ENCODE measurements at places on chromosomes 6 and 20.

GRCh38 chr6:7787137-7787608 is 61.3 kb downstream of the BMP6 start:
- no peak for DNase-seq

GRCh38 chr6:68649669-68650068 is 14.6 kb downstream of the ADGRB3 start:
- no peak for DNase-seq

GRCh38 chr6:36267731-36268477 is 2.0 kb upstream of the PNPLA1 start:
- DNase-seq = no peak

- DNase-seq = no peak
Observed at GRCh38 chr6:169802790-169803189, 51.4 kb downstream of the ERMARD start.

DNA sequence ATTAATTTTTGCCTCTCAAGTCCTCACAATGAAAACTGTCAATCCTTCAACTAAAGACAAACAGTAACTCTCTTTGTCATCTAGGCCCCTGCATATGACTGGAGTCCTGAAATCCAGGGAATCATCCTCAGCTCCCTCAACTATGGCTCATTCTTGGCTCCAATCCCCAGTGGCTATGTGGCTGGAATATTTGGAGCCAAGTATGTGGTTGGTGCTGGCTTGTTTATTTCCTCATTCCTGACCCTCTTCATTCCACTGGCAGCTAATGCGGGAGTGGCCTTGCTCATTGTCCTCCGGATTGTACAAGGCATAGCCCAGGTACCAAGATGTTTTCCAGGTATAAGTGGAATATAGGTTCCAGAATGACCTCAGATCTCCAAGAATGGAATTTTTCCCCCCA is 15.4 kb downstream of the SLC17A4 start:
- DNase-seq = peak; percentile 16

DNA sequence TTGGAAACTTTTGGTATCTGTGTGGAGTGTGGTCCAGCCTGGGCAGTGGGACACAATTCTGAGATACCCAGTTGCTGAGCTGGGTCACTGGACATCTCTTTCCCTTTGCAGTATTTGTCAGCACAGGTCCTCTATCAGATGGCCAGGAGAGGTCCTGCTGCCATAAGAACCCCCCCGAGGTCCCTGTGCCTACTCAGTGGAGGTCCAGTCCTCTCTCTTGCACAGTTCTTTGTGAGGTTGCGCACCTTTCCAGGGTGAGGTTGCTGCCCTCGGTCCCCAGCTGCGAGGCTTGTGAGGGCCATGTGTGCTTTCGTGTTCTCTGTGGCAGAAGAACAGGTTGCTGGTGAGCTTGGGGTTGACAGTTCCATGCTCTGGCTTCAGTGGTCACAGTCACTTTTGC is 320.6 kb downstream of the QKI start:
- DNase-seq = no peak

- peak; percentile 40 for DNase-seq
Observed at GRCh38 chr20:35618263-35619131, 2.9 kb downstream of the SPAG4 start.

- DNase-seq = peak; percentile 79
Observed at GRCh38 chr6:85449388-85449817, 480 bp upstream of the NT5E start.

DNA sequence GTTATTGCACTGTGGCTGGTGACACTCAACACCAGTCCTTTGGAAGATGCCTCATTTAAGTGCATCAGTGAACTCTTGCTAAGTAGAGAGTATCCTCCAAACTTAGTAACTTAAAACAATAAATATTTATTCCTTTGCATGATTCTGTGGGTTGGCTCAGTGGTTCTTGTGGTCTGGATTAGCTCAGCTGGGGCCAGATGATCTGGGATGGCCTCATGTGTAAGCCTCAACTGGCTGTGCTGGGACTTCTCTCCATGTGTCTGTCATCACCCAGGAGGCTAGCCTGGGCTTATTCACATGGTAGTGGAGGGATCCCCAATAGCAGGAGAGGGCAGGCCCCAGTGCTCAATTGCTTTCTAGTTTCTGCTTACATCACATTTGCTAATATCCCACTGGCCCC is 8.3 kb downstream of the LRRN4 start:
- no peak for DNase-seq

DNA sequence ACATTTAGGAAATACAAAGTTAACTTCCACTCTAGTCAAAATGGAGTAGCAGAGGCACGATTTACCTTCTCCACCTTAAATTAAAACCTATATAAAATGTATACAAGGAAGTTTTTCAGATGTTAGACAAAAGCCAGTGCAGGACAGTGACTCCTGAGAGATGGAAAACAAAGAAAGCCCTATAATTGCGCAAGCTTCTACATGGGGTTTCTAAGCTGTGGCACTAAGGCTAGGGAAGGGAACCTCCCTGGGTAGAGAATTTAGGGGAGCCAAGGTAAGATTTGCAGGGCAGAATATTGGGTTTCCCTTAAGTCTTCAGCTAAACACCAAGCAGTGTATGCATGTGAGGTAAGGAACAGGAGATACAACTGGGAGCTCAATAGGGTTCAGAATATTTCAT is 18.5 kb upstream of the ZC3H12D start:
- DNase-seq = no peak

GRCh38 chr20:57958050-57958420 is 248.2 kb upstream of the PMEPA1 start:
- no peak for DNase-seq

- DNase-seq = peak; percentile 44
Observed at GRCh38 chr6:116352515-116353471, 18.0 kb upstream of the DSE start.

GRCh38 chr20:1920252-1920651 is 25.0 kb downstream of the SIRPA start:
- peak; percentile 96 for DNase-seq

- DNase-seq = no peak
Observed at GRCh38 chr6:109301418-109301817, 80.8 kb downstream of the CD164 start.

DNA sequence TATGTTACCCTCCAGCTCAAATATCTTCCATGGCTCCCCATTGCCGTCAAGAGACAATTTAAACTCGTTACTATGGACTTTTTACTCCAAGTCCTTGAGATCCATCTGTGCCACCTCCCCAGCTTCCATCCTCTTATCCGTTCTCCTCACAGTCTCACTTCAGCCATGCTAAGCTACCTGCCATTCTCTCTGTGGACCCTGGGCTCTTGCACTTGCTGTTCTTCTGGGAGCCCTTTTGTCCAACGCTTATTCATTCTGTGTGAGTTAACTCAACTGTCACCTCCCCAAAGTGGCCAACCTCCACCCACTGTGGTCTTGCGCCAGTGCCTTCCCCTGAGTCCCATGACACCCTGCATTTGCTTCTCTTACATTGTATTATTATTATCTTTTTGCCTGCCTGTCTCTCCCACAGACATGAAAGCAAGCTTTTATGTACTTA is 132.4 kb downstream of the BCAS1 start:
- no peak for DNase-seq

DNA sequence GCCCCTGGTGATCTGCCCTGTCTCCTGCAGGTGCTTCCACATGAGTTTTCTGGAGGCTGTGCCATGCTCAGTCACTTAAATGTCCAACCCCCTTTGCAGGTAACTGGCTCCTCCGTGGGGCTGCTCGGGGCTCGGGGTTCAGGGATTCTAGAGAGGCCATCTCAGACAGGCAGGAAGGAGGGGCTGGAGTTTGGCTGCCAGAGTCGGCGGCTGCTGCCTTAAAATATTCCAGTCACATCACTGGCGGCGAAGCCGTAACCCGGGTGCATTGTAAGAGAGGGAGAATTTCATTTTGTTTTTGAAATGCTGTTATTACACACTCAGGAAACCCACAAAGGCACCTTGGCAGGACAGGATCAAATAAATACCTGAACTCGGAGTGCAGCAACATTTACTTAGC is 212.9 kb upstream of the PMEPA1 start:
- DNase-seq = no peak

DNA sequence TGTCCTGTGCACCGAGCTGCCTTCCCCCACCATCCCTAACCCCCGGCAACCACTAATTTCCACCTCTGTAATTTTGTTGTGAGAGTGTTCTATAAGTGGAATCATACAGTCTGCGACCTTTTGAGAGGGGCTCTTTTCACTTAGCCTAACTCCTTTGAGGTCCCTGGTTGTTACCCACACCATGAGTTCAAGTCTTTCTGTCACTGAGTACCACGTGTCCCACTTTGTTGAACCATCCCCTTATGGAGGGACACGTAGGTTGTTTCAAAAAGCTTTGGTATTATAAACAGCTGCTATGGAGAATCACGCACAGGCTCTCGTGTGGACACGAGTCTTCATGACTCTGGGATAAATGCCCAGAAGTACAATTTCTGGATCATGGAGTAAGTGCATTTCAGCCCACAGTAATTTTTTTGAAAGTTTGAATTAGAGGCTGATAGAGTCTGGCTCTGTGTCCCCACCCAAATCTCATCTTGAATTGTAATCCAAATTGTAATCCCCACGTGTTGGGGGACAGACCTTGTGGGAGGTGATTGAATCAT is 9.5 kb downstream of the FAM209B start:
- no peak for DNase-seq

DNA sequence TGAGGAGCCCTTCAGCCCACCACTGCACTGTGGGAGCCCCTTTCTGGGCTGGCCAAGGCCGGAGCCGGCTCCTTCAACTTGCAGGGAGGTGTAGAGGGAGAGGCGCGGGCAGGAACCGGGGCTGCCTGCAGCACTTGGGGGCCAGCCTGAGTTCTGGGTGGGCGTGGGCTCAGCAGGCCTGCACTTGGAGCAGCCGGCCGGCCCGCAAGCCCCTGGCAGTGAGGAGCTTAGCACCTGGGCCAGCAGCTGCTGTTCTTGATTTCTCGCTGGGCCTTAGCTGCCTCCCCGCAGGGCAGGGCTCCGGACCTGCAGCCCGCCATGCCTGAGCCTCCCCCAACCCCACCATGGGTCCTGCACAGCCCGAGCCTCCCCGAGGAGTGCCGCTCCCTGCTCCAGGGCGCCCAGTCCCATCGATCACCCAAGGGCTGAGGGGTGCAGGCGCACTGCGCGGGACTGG is 101.7 kb upstream of the ADGRB3 start:
- no peak for DNase-seq

DNA sequence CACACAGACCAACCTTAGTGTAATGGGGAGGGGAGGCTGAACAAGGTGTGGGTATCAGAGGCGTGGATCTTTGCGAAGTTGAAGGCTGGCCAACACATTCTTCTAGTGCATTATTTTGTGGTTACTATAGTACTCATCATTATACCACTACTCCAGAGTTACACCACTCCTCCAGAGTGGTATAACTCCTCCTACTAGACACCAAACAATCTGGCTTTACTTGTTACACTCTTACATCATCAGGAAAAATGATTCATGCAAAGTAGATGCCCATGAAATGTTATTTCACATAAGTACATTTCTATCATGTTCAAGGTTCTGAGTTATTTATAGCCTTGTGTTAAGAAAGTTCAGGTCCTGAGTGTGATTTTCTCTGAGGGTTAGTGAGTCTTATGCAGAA is 443.1 kb upstream of the OPRM1 start:
- no peak for DNase-seq

GRCh38 chr6:1758076-1758679 is 148.5 kb downstream of the FOXC1 start:
- DNase-seq = no peak

- DNase-seq = no peak
Observed at GRCh38 chr6:137725949-137726348, 141.1 kb upstream of the TNFAIP3 start.

- DNase-seq = no peak
Observed at GRCh38 chr6:119760046-119760445, 410.5 kb upstream of the MAN1A1 start.

DNA sequence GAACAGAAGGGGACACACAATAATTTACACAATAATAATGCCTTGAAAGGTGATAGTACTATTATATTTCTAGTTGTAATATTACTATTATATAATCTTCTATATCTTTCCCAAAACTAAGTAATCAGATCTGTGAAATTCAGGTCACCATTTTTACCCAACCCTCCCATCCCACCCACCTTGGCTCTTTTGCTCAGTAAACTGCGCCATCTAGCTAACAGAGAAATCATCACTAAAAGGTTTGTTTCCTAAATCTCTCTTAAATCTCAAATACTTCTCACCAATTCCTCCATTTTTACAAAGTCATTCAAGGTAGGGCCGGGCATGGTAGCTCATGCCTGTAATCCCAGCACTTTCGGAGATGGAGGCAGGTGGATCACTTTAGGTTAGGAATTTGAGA is 83.4 kb downstream of the CDK19 start:
- DNase-seq = no peak

GRCh38 chr6:64504503-64504902 is 868.9 kb downstream of the PHF3 start:
- no peak for DNase-seq

DNA sequence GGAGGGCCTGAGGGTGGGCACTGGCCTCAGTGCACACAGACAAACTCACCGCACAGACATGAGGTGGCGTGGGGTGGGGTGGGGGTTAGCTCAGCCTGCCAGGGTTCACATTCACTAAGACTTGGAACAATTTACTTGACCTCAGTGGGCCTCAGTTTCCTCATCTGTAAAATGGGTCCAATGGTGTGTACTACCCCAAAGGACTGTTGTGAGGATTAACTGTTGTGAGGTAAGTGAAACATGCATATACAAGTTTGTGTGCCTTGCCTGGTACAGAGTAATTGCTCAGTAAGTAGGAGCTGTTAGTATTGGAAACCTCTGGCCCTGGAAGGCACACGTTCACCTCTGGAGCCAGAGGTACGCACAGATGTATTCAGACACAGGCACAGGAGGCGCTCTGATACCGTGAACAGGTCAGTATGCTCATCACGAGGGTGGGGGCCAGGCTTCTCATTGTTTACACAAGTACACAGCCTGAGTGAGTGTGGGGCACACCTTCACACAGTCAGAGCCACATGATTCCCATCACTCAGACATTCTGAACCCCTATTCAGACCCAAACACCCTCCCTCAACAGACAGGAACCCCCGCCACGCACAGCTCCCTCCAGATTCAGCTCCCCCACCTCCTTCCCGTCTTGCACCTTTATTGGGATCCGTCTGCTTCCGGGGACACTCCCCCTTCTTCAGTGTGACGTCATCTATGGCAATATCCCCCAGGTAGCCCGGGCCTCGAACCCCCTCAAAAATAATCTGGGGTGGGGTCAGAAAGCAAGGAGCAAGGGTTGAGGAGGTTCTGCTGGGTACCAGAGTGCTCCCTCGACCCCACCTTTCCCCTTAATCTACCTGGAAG is 59.9 kb downstream of the MDGA1 start:
- DNase-seq = no peak

DNA sequence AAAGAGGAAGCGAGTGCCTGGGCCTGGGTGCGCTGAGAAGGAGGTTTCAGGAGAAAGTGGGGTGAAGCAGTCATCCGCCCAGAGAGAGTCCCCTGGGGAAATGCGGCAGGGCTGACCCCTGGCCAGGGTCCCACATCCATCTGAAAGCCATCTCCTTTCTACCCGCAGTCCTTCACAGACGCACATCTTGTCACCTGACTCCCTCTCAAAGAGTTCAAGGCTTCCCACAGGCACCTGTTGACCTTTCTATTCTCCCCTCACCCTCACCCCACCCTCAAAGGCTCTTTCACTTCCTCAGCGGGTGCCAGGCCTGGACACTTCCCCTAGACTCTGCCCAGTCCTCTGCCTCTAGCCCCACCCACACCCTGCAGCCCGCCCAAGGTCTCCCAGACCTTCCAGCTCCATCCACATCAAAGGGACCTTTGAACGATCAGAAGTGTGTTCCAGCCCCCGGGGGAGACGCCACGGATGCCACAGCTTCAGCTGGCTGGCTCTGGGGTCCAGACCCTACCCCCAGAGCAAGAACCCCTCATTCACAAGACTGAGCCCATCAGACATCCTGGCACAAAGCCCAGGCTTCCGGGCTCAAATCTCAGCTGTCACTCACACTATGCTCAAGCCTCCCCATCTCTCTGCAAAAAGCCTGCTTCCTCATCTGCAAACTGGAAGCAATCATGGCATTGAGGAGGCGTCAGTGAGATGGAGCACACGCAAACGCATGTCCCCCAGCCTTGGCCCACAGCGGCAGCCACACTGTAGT is 2.1 kb downstream of the CTSZ start:
- DNase-seq = no peak
